NCI-H1694 (cell line): ENCODE measurements at places on chromosomes 4 and X.

DNA sequence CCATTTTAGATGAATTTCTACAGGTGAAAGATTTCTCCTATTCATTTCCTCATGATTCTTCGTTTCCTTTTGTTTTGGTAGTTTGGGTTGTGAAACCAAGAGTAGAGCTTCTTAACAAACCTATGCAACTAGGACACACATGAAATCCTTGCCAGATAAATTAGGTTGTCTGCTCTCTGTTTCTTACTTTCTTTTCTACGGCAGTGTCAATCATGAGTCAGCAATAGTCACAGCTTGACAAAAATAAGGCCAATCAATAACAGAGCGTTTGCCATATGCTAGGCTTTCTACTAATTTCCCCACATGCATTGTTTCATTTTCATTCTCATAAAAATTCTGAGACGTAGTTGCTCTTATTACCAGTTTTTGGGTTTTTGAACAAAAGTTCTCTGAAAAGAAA, 20.3 kb downstream of the CLRN2 start:
- no peak for DNase-seq

- DNase-seq, result no peak
Measured at GRCh38 chrX:121832446-121832845, 785.0 kb downstream of the GLUD2 start.

- no peak for DNase-seq
Measured at GRCh38 chr4:577499-578450, 1.7 kb upstream of the TMEM271 start.

- no peak for DNase-seq
Measured at GRCh38 chr4:39526765-39527295, 409 bp downstream of the UGDH start.

- DNase-seq, result no peak
Measured at GRCh38 chr4:170446782-170447181, 357.0 kb upstream of the AADAT start.

GRCh38 chrX:72258174-72258573, 18.9 kb downstream of the RPS4X start:
- no peak for DNase-seq

GRCh38 chrX:102684772-102685520, 27.3 kb upstream of the GPRASP2 start:
- peak; percentile 4 for DNase-seq

- DNase-seq, result no peak
Measured at GRCh38 chr4:185792384-185793115, 19.4 kb downstream of the SORBS2 start.

GRCh38 chr4:7852568-7853185, 87.0 kb downstream of the AFAP1 start:
- DNase-seq, result no peak

GRCh38 chr4:105633241-105633640, 75.2 kb downstream of the INTS12 start:
- DNase-seq, result no peak

DNA sequence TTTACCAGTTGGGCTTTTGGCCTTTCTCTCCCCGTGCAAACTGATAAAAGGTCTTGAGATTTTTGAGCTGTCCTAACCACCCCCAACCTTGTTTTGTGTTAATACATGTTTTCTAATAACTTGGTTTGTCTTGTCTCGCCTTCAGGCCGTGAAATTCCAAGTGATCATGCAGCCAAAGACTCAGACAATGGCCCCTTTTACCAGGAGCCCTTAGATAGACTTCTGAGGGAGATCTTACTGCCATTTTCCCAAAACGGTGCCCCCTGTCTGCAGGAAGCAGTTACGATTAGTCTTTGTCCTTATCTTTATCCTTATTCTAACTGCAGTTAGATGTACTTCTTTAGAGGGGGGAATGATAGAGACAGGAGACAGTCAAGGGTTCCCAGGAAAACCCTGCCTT, 245.3 kb upstream of the HDX start:
- DNase-seq, result no peak

DNA sequence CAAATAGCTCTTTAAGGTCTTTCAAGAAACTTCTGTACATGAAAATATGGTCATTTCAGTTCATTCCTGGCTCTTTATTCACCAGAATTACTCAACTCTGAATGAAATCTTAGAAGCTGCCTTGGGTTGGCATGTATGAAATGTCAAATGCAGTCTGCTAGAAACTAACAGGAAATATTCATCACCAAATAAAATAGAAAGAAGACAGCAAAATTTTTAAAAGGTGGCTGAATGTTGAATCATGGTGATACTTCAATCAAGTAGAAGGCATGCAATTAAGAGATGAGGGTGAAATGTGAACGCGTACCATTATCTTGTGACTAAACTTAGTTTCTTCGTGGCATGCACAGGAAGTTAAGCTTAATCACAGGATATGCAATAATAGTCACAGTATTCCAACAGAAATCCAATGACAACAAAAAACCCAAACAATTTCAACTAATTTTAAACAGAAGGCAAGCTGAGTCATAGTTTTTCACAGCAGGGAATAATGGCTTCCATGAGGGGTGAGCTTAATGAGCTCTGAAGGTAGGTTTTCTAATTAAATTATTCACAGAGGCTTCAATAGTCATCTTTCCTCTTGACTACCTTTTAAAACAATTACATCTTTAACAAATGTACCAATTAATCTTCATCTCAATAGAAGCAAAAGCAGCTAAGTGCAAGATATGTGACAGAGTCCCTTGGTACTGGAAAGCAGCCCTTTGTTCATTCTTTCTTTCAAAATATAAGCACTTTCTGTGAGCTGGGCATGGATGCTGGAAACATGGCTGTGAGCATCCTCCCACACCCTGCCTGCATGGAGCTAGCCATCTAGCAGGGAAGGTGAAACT, 44.5 kb downstream of the SCFD2 start:
- no peak for DNase-seq

- no peak for DNase-seq
Measured at GRCh38 chr4:8272472-8273428, 3.2 kb downstream of the HTRA3 start.

DNA sequence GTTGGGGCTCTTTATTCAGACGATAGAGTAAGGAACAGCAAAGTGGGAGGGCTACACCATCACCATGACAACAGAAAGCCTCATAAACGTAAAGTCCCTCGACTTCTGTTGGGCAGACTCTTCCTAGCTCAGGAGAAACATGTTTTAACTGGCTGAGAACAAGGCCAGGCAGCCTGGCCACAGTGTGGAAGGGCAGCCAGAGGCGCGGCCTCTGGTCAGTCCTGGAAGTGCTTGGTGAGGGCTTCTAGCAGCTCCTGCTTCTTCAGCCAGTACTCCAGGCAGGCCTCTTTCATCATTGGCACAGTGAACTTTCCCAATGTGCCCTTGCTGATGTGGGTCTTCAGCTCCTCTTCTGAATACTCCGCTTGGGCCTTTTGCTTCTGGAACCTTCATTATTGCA, 690.9 kb downstream of the PCDH19 start:
- no peak for DNase-seq
